ENCODE measurements at places on chromosomes 1 and 21. TPM values are rescaled to one million over a fixed set of nuclear protein-coding genes. Genes with fewer than 3 reads are reported as not detected.

- DNase-seq, result peak; percentile 33
These were observed 40.1 kb downstream of the CAMSAP2 start for GRCh38 chr1:200778766-200779165.

DNA sequence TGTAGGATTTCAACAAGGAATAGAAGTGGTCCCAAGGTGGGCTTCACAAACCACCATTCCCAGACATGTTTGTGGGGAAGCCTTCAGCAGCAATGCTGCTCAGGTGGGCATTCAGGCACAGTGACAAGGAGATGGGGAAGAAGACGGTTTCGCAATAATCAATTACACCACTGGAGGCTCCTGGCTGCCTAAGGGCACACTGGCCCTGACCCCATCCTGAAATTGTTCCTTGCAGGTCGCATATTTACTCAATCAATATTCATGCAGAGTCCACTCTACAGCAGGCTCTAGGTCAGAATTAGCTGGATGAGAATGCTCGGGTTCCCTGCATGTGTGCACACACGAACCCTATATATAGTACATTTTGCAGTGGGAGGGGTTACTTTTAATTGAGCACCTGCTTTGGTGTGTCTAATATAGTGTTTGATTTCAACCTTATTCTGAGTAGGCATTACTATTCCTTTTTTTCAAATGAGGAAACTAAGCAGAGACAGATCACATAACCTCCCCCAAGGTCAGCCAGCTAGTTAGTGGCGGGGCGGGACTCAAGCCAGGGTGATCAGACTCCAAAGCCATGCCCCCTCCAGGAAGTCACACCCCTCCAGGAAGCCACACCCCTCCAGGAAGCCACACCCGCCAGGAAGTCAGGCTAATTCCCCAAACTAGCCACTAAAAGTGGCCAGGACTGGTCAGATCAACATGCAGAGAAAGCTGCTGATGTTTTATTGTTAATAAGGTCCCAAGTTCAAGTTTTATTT, 106.5 kb downstream of the HLCS start:
- DNase-seq, result peak; percentile 81

DNA sequence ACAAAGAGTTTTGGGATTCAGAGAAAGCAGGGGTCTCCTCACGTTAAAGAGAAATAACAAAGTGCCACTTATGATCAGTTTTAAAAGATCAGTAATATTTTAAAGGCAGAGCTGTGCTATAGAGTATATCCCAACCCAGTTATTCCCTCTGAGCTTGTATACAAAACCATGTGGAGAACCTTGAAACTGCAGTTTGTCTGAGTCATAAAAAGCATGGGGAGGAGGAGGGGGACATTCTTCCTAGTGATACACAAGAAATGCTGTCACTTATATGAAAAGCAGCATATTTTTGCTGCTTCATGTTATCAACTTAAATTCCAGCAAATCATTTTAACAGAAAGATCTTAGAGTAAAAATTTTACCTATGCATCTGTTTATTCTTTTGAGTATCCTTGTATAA, 244.5 kb downstream of the GPR52 start:
- no peak for DNase-seq

DNA sequence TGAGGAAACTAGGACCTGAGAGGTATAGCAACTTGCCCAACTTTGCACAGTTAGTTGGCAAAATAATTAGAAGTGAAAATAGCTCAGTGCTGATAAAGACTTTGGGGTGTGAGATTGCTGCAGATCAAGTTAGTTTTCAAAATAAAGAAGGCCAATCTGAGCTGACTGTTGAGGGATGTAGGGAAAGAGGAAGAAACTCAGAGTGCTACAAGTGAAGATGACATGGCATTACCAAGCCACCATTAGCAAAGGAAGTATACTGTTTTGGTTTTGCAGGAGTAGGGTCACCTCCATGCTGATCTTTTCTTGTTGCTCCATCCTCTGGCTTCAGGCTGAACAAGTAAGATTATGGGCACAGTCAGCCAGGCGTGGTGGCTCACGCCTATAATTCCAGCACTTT, 78.7 kb upstream of the ADAM30 start:
- DNase-seq, result no peak

- DNase-seq, result no peak
These were observed 175.4 kb downstream of the LRRC7 start for GRCh38 chr1:69743146-69743545.

GRCh38 chr1:92536980-92537884, 50.5 kb upstream of the GFI1 start:
- DNase-seq, result no peak

DNA sequence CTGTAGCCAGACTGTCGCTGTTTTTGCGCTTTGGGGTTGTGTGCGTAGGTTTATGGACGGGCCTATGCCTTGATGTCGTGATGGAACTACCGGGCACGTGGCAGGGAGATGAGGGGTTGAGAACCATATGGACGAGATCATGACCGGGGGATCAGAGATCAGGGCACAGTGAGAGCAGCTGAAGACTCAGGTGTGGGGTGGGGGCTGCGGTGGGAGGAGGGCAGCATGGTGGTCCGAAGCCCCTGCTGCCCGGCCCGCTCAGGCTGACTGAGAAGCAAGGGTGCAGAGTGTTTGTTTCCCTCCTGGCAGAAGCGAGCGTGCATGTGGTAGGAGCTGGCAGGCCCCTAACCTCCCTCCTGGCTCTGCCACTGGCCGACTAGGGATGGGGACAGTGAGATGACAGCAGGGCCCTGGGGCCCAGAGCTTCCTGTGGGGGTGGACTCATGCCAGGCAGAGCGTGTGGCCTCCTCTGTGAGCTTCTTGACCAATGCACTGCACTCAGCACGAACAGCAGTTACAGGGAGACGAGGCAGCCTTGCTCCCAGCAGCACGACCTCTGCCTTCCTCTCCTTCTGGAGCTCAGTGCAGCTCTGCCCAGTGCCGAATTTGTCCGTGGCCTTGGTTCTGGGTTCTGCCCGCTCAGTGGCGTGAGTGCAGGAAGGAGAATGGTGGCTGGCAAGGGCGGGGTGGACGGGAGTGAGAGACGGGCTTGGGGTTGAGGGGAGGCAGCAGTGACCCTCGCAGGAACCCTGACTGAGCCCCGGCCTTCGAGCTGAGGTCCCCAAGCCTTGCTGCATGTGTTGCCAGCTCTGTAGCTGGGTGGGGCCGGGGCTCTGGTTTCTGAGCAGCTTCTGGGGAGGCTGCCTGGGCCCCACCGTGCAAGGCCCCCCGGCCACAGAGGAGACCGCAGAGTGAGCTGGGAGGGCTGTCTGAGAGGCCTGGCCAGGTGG, 22.2 kb upstream of the LRRC3 start:
- no peak for DNase-seq

DNA sequence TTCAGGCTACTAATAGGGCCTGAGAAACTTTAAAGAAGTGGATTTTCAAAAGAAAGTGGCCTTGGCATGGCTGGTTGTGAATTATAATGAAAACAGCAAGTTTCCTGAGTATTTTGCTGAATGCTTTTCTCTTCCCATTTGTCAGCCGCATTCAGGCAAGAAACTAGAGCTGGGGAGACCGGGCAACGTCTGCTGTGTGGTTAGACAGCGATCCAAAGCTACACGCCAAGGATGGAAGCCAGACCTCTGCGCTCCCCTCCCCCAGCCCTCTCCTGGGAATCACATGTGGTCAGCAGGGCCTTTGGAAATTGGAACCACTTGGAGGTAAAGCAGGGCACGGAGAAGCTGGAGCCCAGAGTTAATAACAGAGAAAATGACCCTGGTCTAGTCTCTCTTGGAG, 114.1 kb upstream of the CD34 start:
- no peak for DNase-seq

DNA sequence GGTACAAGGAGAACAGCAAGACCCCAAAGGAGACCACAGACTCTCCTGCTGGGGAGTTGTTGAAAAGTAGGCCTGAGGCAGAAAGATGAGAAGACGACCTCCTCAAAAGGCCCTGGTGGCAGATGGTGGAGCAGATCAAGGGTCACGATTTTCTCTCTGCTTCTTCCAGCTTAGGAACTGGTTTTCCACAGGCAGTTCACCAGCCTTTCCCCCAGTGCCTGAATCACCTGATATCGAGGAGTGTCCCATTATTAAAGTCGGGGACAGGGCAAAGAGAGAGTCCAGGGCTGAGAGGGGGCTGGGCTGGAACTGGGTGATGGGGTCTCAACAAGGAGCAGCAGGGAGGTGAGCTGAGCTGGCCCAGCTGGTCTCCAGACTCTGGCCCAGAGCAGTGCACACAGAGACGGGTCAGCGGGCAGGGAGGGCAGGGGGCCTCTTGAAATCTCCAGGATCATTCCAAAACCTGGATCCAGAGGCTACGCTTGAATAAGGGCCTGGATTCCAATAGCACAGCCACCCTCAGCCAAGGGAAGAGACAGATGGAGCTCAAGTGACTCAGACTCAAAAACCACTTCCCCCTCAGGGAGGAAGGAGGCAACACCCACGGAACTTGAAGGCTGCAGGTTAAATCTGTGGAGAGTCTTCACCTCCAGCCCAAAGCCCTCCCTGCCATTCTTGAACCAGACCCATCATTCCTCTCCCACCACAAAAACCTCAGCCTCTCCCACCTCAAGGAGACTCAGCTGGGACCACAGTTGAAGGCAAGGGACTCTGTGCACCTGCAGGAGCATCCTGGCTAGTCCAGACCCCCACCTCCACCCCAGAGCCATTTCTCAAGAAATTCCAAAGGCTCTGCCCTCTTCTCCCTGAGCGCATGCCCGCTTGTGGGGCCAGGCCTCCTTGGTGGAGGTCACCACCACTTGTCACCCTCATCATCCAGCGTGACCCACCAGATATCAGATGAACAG, at the start of gene S100A5:
S100A5 (minus strand) TSS at position 541 of the 968 bp plus-strand sequence. CDS start 743 bp downstream, outside the sequence.
- DNase-seq, result no peak

- DNase-seq, result no peak
These were observed 2.4 kb downstream of the ICMT start for GRCh38 chr1:6233376-6233775.

DNA sequence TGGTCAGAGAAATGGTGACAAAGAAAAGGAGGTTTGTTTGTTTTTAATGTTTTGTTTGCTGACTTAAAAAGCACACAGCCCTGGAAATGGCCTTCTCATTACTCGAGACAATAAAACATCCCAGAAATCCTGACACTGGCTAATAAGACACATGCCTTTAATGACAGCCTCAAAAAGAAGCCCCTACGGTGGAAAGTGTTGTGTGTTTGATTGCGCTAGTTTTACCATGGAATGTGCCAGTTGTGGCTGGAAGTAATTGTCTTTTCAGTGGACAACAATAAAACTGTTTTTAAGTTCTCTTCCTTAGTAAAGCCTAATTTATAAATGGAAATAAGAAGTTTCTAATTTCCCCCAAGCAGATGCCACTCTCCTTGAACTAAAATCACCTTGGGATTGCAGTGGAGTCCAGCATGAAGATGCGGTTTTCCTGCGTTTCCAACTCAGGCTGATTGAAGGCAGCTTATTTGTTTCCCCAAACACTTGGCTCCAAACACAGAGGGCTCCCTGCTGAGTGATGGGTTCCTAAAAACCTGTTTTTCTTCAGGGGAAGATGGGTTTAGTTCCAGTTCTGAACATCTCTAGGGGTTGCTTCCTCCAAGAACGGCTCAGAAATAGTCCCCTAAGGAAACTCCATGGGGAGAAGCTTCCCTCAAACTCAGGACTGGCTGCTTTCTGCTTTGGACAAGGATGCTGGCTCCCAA, 54.3 kb downstream of the CD247 start:
- DNase-seq, result no peak

DNA sequence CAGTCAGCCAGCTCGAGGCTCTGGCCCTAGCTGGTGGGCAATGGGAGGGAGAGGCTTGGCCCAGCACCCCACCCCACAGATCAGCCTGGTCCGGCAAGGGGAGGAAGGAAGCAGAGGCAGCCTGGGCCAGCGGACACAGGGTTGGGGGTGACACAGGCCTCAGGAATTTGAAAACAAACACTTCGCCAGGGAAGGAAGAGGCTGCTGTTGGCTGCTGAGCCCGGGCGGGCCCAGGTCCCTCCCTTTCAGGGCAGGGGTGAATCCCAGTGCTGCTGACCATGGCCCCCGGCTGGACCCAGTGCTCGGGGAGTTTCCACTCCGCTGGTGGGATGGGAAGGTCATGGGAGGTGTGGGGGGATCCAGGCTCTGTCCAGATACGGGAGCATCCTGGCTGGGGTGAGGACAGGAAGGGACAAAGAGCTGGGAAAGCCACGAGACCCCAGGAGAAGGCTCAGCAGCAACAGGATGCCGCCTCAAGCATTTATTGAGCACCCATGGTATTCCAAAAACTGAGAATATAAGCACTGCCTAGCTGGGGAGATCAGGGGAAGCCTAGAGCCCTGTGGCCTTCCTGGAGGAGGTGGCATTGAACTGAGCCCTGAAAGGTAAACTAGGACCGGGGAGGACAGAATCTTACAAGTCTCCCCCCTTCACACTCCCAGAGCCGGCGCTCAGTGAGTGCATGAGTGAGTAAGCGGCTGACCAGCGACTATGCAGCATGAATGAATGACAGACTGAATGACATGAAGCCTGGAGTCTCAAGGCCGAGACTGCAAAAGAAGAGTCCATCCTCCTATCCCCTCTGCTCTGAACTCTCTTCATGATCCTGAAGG, 26.2 kb upstream of the EPHA2 start:
- DNase-seq, result peak; percentile 85

GRCh38 chr1:11569551-11569950, 84.7 kb downstream of the FBXO2 start:
- no peak for DNase-seq

GRCh38 chr1:217953922-217954321, 322.8 kb downstream of the SPATA17 start:
- DNase-seq, result no peak

GRCh38 chr1:43440358-43440757, 13.4 kb downstream of the HYI start:
- DNase-seq, result no peak

- DNase-seq, result no peak
These were observed 10.0 kb downstream of the PCSK9 start for GRCh38 chr1:55049271-55049913.

DNA sequence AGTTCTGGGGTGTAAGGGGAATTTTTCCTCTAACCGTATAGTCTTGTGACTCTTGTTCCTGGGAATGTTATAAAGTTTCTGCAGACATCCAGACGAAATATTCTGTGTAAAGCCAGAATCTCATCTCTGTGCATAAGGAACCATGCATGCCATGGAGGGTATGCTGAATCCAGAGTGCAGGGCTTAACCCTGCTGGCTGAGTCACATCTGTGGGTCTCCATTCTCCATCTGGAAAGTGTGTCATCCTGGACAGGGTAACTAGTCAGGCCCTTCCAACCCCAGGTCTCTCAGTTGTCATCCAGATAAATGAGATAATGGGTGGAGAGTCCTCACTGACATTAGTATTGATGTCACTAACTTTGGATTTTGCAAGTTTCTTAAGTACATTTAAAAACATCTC, 48.8 kb downstream of the ATP5PO start:
- DNase-seq, result no peak

The LDLRAD1 gene
- not detected for total RNA-seq

The HP1BP3 gene
- 121 TPM for total RNA-seq

The MFAP2 gene
- total RNA-seq, result 4.2 TPM

The LAD1 gene
- 2.2 TPM for total RNA-seq

The LIN28A gene
- total RNA-seq, result not detected

The MASP2 gene
- not detected for total RNA-seq

The SZT2 gene
- total RNA-seq, result 27.0 TPM

The TBX19 gene
- total RNA-seq, result 0.55 TPM

The KIAA0040 gene
- total RNA-seq, result 16.9 TPM

The TAGLN2 gene
- 104 TPM for total RNA-seq

The UTS2 gene
- total RNA-seq, result not detected

The MCOLN3 gene
- 0.72 TPM for total RNA-seq

The LCE1F gene
- not detected for total RNA-seq

The VTCN1 gene
- not detected for total RNA-seq

The RNU1-1 gene
- total RNA-seq, result 4,234 TPM
